CD8-positive, alpha-beta memory T cell (primary cell): ENCODE measurements at places on chromosomes 13 and 19.

GRCh38 chr19:52138983-52139251 lies 821 bp downstream of the ZNF616 start:
- DNase-seq = no peak

DNA sequence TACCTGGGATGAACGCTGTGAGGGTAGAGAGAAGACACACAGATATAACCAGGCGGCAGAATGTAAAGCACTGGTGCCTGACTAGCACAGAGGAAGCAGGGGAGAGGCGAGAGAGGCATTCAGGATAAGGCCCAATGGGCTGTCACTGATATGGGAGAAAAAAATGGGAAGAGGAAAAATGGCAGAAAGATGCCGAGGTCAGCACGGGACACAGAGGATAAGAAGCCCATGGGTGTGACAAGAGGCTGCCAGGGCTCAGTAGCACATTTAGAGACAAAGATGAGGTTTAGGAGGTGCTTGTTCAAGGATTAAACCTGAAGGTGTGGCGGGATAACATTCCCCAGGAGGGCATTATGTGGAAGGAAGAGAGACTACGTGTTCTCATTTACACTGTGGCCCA lies 5.6 kb downstream of the SMG9 start:
- DNase-seq = no peak

GRCh38 chr13:23460309-23460708 lies 26.8 kb upstream of the SACS start:
- no peak for DNase-seq

GRCh38 chr13:87234981-87235380 lies 436.2 kb upstream of the SLITRK5 start:
- no peak for DNase-seq

DNA sequence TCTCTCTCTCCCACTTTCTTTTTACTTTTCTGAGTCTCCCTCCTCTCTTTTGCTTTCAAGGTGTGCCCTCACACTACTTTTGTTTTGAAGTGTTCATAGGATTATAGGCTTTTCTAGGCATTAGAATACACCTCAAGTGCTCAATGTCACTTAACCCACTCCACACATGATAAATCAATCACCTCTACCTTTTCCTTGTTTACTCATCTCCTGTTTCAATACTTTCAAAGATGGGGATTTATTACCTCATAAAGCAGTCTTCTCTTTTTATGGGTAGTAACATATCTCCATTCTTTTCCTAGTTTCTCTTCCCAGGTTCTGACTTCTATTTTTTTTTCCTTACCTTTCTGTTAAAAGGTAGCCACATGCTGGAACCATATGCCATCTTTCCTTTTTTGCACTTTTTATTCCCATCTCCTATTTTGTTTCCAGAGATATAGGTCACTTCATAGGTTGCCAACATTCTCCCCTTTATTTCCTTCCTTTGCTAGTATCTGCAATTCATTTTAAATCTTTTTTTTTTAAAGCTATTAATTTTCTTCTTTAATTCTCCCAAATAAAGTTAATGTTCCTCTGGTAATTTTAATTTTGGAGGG lies 137.6 kb upstream of the SLC10A2 start:
- no peak for DNase-seq

GRCh38 chr13:103192511-103193135 lies 126.4 kb upstream of the SLC10A2 start:
- no peak for DNase-seq
